ENCODE measurements at places on chromosomes 6 and 20. TPM values are rescaled to one million over a fixed set of nuclear protein-coding genes. Genes with fewer than 3 reads are reported as not detected.

DNA sequence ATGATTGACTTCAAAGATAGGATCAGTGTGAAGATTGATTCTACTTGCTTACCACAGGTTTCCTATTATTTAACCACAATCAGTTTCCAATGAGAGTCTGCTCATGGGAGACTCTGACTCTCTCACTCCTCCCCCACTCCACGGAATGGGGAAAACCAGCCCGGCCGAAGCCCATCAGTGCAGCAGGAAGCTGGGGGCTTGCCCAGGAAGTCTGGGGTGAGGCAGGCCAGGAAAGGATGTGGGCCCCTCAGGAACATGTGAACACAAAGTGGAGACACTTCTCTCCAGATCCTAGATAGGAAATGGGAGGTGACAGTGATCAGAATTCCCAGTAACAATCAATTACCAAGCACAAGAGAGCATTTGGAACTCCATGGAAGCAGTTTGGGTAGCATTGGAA, 144.2 kb downstream of the TTLL2 start:
- no peak overlapping the region for H3K4me3 ChIP-seq
- no peaks in the 10 kb centered on the region for H3K4me1 ChIP-seq
- H3K36me3 ChIP-seq, result no peaks in the 10 kb centered on the region
- DNase-seq, result no peak

GRCh38 chr6:170029416-170030283, 261.2 kb downstream of the DLL1 start:
- H3K27me3 ChIP-seq, result no peaks in the 10 kb centered on the region
- DNase-seq, result no peak

- no peaks in the 10 kb centered on the region for H3K36me3 ChIP-seq
- DNase-seq, result no peak
- H3K4me1 ChIP-seq, result no peaks in the 10 kb centered on the region
- H3K4me3 ChIP-seq, result no peak overlapping the region
- H3K27ac ChIP-seq, result no peak overlapping the region
Observed at GRCh38 chr6:4176907-4177306, 41.5 kb upstream of the ECI2 start.

GRCh38 chr6:158019416-158019815, 37.8 kb downstream of the SYNJ2 start:
- H3K27me3 ChIP-seq, result no peaks in the 10 kb centered on the region
- no peak overlapping the region for H3K4me3 ChIP-seq
- no peaks in the 10 kb centered on the region for H3K4me1 ChIP-seq
- DNase-seq, result no peak

DNA sequence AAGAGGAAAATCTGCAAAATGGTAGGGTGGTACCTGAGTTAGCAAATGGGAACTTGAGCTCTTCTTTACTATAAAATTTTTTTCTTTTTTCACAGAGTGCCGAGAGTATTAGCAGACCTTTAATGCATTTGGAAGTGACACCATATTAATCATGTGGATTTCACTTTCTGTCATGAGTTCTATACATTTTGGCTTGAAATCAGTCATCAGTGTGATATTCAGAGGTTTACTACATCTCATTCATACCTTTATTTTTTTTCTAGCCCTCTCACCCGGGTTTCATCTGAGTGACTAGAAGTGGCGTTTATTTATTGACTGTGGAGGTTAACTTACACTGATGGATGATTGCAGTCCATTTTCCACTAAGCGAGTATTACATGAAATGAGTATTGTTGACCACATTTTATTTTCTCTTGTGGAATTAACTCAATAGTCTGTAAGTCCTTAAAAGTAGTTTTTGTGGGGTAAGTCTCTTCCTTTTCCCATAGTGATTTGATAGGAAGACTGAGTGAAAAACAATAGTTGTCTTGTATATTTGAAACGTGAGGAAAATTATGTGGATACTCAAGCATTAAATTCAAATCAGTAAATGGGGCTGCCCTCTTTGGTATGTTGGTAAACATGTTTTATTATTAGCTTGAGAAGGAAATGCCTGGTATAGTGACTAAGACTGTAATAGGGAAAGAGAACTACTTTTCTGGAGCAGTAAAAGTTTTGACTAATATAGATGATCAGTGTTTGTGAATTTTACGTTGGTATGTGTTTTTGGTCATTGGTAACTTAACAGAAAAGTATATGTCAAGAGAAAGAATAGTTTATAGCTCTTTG, 55.5 kb downstream of the JARID2 start:
- no peak overlapping the region for H3K27ac ChIP-seq
- no peak overlapping the region for H3K4me3 ChIP-seq
- peaks cover 4% of the 10 kb centered on the region for H3K4me1 ChIP-seq
- no peaks in the 10 kb centered on the region for H3K27me3 ChIP-seq
- no peak for DNase-seq
- H3K36me3 ChIP-seq, result no peaks in the 10 kb centered on the region

KHDC1L gene
- not detected for total RNA-seq

DCDC2 gene
- 9.4 TPM for total RNA-seq

RAET1L gene
- 0.24 TPM for total RNA-seq

Measured in colonic mucosa (tissue), 4 donors.